ENCODE measurements at places on chromosomes 5 and 9.

GRCh38 chr9:113934167-113934828 is 58.2 kb downstream of the ZNF618 start:
- DNase-seq, result no peak

DNA sequence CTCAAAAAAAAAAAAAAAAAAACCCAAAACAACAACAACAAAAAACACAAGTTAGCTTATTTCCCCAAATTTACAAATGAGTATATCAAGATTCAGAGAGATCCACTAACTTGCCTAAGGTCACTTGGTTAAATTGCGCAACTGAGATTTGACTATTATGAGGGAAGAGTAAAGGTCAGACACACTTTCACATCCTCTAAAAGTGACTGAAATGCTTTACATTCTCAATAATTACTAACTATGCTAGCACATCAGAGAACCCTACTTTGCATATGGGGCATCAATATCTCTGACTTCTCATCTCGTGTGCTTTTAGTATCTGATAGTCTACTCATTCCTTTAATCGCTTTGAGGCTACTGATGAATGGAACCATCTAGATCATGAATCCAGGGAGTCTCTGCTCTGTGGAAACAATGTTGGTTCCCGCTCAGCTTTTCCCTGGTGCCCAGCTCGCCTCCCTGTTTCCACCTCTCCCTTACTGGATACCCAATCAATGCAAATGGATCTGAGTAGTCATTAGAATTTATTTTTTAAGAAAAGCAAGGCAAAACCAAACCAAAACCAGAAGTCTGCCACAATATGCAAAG is 182.1 kb upstream of the TRIM32 start:
- DNase-seq, result no peak

GRCh38 chr9:100774962-100775361 is 197.1 kb downstream of the CAVIN4 start:
- no peak for DNase-seq

GRCh38 chr9:137804908-137805630 is 72.5 kb upstream of the CACNA1B start:
- no peak for DNase-seq

All from tibial artery (tissue), 4 donors.